ENCODE measurements at places on chromosomes 3 and 15.

- no peak for DNase-seq
Measured at GRCh38 chr3:58986654-58987053, 63.2 kb downstream of the CFAP20DC start.

DNA sequence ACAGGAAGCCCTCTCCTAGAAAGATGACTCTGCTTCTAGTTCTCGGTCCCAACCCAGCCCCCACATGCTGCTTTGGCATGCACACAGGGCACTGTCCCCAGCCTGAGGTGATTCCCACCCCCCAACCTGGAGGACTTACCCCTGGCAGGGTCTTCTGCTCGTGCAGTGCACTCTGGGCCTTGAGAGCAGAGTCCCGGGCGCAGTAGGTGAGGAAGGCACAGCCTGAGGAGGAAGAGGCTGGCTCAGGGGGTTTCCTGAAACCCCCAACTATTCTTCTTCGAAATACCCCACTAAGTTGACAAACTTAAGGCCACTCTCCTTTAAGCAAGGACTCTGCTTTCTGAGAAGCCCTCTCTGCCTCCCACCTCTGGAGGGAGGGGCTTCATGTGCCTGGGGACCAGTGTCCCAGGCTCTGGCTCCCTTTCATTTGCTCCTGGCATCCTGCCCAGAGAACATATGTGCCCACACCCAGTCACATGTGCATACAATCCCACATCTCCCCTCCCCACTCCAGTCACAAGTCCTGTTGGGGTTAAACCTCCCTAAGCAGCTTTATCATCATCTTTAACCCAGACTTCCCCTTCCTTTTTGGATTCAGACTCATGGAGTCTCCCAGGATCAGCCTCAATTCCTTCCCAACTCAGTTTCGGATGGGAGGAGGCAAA, 4.1 kb downstream of the CELF6 start:
- no peak for DNase-seq

DNA sequence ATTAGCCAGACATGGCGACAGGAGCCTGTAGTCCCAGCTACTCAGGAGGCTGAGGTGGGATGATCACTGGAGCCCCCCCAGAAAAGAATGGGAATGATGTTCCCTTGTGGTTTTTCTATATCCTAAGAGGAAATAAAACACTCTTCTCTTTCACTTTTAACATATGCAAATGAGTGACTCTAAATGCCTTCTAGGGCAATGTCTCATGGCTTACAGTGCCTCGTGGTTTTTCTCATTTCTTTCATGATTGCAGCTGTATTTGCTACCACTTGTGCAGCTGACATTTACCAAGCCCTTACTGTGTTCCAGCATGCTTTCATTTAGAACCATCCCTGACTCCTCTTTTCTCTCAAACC, 26.4 kb downstream of the STOML1 start:
- DNase-seq = no peak

- no peak for DNase-seq
Measured at GRCh38 chr3:10582733-10583132, 77.3 kb upstream of the ATP2B2 start.

DNA sequence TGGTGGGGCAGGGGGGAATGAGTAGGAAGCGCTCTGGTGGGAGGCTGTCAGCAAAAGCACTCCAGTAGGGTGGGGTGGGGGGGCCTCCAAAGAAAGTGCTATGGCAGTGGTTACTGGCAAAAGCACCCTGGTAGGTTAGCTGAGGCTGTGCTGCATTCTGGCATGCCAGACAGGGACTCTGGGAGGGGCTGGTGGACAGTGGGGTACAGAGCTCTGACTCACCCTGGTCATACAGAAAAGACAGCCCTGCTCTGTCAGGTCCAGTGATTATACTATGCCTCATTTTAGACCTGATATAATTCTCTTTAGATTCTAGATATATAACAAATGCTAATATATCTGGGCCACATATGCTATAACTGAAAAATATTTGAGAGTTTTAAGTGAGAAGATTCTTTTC, 82.8 kb upstream of the CPNE4 start:
- DNase-seq = no peak

GRCh38 chr3:55827786-55828185, 340.7 kb upstream of the WNT5A start:
- DNase-seq = no peak

- no peak for DNase-seq
Measured at GRCh38 chr15:66911131-66911700, 154.2 kb upstream of the SMAD3 start.
